NCI-H146 (cell line): ENCODE measurements at places on chromosomes 16 and 17.

DNA sequence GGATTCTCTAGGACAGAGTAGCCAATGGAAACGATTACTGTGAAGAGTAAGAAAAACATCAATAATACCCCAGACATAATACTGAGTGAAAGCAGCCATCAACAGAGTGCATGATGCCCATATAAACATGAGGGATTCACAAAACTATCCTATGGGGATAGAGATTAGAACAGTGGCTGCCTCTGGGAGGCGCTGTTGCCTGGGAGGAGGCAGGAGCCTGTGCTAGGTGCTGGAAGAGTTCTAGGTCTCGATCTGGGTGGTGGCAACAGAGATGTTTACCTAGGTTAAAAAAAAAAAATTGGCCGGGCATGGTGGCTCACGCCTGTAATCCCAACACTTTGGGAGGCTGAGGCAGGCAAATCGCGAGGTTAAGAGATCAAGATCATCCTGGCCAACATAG is 7.9 kb downstream of the FA2H start:
- DNase-seq, result no peak

DNA sequence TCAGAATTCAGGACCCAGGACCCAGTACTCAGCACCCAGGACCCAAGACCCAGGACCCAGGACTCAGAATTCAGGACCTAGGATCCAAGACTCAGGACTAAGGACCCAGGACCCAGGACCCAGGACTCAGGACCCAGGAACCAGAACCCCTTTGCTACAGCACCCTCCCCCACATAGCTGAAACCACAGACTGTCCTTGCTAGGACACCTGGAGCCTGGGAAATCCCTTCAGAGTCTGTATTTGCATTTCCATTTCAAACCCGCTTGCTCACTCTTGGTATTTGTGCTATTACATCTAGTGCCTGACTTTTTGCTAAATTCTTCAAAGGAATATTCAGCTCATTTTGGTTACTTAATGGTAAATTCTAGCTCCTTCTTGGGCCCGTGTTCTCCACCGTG is 275.8 kb upstream of the MAF start:
- no peak for DNase-seq

DNA sequence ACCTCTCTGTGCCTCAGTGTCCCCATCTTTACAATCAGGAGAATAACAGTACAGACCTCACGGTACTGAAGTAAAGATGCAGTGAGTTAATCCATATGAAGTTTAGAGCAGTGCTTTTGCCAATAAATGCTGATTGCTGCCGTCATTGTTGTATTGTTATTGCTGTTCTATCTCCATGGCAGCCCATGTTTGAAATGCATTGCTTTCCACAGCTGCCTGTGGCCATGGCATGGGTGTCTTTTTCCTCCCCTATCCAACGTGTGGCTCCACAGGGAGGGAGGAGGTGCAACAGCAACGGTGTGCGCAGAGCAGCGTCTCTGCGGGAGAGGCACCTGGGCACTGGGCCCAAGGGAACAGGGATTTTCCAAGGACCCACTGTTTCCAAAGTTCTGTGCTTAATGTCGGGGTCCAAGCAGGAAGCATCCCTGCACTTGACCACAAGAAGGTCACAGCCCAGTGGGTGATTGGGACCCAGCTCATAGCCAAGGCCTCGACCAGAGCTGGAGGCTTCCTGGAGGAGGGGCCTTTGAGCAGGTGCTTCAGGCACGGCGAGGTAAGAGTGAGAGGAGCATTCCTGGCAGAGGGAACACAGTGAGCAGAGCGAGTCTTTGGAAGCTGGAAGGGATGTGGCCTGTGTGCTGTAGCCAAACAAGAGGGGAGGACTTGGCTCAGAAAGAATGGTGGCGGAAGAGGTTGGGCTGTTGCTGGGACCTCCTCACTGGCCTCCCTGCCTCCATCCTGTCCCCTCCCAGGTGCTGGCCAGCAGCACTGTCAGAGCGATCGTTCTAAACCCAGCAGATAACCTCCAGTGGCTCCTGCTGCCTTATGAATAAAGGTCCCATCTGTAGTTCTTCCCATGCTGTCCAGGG is 3.9 kb downstream of the RAI1 start:
- DNase-seq, result no peak

DNA sequence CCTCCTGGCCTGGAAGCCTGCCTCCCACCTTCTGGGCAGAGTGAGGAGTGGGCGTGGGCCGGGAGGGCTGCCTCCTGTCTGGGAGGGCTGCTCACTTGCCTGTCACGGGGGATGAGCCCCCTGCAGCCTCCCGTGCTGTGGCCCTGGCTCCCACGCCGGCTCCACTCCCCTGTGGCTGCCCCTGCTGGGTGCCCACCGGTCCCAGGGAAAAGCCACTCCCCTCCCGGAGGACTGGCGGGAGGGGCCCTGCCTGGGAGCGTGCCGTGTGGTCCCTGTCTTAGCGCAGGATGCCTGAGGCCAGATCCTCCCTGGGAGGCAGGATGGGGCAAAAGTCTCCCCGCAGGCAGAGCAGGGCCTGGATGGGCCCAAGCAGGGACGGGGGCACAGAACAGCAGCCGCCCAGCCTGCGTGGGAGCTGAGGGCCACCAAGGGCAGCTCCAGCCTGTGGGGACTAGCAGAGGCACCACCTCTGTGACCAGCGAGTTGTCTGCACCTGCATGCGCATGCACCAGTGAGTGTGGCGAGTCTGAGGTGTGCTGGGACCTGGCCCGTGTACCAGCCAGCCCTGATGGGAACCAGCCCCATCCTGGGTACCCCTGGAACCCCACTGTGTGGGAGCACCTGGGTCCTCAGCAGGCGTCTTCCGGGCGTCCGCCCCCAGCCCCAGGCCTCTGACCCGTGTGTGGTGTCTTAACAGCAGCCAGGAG is 339.9 kb downstream of the SEC14L1 start:
- no peak for DNase-seq

GRCh38 chr16:56363781-56364565 is 61.4 kb downstream of the AMFR start:
- no peak for DNase-seq

DNA sequence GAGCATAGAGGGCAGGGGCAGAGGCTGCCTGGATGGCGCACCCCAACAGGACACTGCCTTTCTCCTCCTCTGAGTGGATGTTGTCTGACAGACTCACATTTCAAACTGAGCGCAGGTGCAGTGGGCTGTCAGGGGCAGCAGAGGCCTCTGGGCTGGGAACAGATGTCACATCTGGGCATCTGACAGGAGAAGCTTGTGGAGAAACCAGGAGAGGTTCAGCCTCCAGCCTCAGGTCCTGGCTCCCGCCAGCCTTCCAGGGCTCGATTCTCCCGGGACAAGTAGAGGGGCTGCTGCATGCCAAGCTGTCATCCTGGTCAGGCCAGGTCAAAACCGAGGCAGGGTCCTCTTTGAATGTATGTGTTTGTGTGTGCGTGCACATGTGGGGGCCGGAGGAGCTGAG is 67.7 kb upstream of the SDK2 start:
- DNase-seq, result no peak

DNA sequence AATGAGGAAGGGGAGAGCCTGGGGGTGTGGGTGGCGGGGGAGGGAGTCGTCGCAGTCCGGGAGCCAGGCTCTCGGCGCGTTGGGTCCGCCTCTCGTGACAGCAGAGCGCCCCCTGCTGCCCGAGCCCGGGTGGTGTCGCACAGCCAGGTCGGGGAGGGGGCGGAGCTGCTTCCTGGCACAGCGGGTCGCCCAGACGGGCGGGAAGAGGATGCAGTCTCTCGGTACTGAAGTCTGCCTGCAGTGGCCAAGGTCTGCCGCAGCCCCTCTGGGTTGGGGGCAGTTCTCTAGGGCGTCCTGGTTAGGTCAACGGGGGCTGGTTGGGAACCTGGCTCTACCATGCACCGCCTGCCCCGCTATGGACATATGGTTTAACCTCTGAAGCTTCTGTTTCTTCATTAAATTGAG is 38.2 kb upstream of the CCDC182 start:
- DNase-seq, result peak; percentile 81

- no peak for DNase-seq
Observed at GRCh38 chr16:15885560-15886001, 2.8 kb downstream of the CEP20 start.

GRCh38 chr17:75516619-75517296 is 430 bp downstream of the TSEN54 start:
- peak; percentile 60 for DNase-seq

- DNase-seq, result no peak
Observed at GRCh38 chr17:71349908-71350600, 770.8 kb upstream of the SOX9 start.

DNA sequence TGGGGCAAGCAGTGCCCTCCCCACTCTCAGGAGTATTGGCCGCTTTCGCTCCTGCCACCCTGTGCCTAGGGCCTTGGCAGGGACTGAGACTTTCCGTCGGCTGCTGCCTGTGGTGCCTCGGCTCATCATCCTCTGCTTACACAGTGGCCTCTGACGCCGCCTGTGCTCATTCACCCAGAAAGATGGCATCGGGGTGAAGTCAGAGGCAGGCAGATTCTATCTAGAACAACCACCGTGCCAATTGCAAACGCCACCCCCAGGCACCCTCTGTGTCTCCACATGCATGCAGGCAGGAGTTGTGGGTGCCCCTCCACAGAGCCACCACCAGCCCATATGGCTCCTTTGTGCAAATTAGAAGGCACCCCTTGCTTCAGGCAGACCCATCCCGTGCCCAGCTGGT is 154.2 kb upstream of the GSE1 start:
- DNase-seq, result no peak
